ENCODE measurements at places on chromosomes 11 and 22. TPM values are rescaled to one million over a fixed set of nuclear protein-coding genes. Genes with fewer than 3 reads are reported as not detected.

Gene FOLR3
- not detected for total RNA-seq

Gene DNAJB13
- total RNA-seq = not detected

Gene FOSL1
- total RNA-seq = 12.6 TPM

Gene MUC2
- 0.02 TPM for total RNA-seq

- H3K4me1 ChIP-seq = peaks cover 8% of the 10 kb centered on the region
- DNase-seq = peak; percentile 88
- no peak overlapping the region for H3K27ac ChIP-seq
- no peaks in the 10 kb centered on the region for H3K27me3 ChIP-seq
- no peaks in the 10 kb centered on the region for H3K36me3 ChIP-seq
Measured at GRCh38 chr11:66022401-66023185, 3.7 kb downstream of the CATSPER1 start.

- H3K36me3 ChIP-seq = peaks cover 95% of the 10 kb centered on the region
- DNase-seq = no peak
- H3K27me3 ChIP-seq = no peaks in the 10 kb centered on the region
- H3K4me3 ChIP-seq = no peak overlapping the region
Measured at GRCh38 chr11:117187799-117188481, 9.4 kb downstream of the SIDT2 start.

DNA sequence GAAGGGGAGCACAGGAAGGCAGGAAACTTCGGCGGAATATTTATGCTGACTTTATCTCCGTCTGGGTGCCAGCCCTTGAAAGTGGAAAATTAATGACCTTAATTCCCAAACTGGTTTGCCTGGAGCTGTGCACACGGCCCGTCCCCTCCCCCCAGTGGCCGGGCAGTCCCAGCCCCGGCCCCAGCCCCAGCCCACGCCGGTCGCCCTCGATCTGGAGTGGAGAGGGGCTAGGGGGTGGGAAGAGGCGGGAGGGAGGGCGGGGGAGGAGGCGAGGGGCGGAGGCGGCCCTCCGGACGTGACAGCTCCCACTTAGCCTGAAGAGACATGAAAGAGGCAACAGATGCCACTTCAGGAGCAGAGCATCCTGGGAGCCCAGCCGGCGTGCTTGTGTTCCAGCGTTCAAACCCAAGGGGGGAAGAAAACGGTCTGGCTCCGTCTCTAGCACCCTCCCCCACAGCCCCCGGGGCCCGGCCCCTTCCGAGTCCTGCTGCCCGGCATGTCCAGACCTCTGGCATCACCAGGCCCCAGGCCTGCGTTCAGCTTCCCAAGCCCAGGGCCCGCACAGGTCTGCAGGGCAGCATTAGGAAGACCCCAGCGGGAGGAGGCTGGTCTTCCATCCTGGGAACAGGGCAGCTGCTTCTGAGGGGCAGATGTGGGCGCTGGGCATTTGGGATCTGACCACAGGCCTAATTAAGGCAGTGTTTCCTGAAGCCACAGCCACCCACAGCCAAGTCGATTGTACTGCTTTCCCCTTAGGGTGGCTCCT lies 20.0 kb upstream of the LMO1 start:
- H3K27me3 ChIP-seq = peaks cover 6% of the 10 kb centered on the region
- no peak overlapping the region for H3K27ac ChIP-seq
- peaks cover 7% of the 10 kb centered on the region for H3K4me1 ChIP-seq
- H3K4me3 ChIP-seq = peak overlapping the region; percentile 28
- H3K36me3 ChIP-seq = no peaks in the 10 kb centered on the region

Data from psoas muscle (tissue), 8 donors.